Motor neuron (in vitro differentiated cells): ENCODE measurements at places on chromosomes 5 and 9.

GRCh38 chr5:52989781-52990527, 802 bp downstream of the ITGA2 start:
- ATAC-seq, result peak; percentile 73

DNA sequence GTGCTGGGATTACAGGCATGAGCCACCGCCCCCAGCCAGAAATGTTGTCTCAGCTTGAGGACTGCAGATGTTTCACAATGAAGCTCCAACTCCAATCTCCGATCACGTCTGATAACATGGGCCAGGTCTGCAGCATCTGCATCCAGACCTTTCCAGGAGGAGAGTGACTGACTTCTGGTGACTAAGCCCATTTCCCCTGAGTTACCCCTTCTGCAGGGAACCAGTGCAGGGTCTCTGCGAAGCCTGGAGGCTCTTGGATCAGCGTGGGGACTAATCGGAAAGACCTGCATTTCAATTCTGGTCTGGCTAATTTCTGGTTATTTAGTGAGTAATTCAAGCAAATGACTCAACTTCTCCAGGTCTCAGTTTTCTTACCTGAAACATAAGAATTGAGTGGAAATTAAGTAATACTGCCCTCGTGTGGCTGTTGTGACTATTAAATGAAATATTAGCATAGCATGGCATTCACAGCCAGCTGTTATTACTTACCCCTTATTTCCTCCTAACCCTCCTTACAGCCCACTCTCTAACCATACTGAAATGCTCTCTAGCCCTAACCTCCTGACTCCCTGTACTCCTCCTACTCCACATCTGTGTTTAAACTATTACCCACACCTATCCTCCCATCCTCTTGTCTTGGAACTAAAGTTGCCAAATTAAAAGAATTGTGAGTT, 2.2 kb upstream of the GNPDA1 start:
- ATAC-seq, result no peak

DNA sequence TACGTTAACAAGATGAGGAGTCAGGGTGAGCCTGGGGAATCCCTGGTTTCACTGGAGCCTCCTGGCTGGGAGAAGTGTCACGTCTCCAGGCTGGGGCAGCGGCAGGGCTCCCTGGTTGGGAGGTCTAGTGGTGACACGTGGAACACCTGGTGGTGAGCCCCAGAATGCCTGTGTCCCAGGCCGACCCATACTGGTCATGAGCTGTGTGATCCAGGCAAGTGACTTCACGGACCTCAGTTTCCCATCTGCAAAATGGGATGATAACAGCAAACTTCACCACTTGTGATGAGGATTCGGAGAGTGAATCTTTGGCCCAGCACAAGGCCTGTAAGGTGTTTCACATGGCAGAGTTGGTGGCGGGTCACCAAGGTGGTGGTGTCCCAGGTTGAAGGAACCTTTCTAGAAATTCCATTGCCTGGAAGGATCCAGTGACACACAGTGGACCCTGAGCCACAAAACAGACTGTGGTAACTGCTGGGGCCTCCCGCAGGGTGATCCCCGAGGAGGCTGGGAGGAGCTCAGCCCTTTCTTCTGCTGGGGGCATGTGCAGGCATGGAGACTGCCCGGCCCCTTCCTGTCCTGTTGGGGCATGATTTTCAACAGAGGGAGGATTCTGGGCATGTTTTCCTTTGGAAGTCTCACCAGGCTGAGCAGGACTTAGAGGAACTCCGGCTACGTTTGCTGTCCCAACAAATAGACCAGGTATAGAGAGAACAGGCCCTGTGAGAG, 153.9 kb upstream of the IER5L start:
- ATAC-seq, result no peak

- no peak for ATAC-seq
Measured at GRCh38 chr5:57199866-57200265, 26.0 kb downstream of the GPBP1 start.

- no peak for ATAC-seq
Measured at GRCh38 chr5:158569534-158569933, 530.2 kb downstream of the EBF1 start.

GRCh38 chr9:87013490-87013889, 66.2 kb upstream of the GAS1 start:
- no peak for ATAC-seq

- ATAC-seq, result no peak
Measured at GRCh38 chr5:133496631-133497030, 115.7 kb downstream of the FSTL4 start.

DNA sequence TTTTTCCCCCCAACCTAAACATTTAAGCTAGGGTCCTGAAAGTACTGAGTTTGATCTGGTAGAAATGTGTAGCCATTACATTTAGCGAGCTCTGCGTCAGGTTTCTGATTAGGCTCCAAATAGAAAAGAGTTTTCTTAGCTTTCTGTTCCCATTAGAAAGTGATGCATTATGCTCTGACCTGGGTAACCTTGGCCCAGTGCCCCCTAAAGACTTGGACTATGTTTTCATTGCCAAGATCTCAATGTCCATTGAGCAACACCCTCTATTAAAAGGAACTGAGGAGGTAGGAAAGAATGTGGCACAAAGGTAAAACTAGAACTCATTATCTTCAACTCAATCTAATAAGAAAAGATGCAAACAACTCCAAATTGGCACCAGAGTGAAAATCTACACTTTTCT, 358.9 kb upstream of the PCSK5 start:
- no peak for ATAC-seq

- ATAC-seq, result peak; percentile 62
Measured at GRCh38 chr5:68529581-68529980, 314.0 kb downstream of the PIK3R1 start.
